ENCODE measurements at places on chromosomes 6 and 20. TPM values are rescaled to one million over a fixed set of nuclear protein-coding genes. Genes with fewer than 3 reads are reported as not detected.

The TREML2 gene
- 0.47 TPM for total RNA-seq

GRCh38 chr6:36698196-36698595 lies 570 bp downstream of the RAB44 start:
- no peak for ATAC-seq

DNA sequence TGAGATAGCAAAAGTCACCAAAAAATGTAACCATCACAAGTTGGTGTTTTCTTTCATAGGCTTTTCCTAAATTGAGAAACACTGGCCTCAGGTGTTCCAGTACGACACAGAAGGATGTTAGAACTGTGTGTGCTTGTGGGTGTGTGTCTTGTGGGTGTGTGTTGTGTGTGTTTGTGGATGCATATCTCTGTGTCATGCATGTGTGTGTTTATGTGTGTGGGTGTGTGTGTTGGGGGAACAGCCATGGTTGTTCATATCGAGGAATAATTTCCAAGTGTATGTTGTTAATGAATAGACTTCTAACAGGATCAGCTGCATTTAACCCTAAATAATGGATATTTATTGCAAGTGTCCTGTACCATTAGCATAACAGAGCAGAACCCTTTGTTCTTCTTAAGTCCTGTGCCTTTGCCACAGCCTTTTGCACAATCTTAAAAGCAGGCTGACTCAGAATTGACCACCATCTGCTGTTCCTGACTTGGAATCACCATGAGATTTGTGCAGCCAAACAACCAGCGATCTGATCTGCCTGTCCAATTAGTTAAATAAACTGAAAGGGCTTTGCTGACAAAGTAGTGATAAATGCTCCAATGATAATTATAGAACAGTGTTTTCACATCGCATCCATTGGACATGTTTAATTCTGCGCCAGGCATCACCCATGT lies 7.6 kb downstream of the CD93 start:
- ATAC-seq = peak; percentile 88

DNA sequence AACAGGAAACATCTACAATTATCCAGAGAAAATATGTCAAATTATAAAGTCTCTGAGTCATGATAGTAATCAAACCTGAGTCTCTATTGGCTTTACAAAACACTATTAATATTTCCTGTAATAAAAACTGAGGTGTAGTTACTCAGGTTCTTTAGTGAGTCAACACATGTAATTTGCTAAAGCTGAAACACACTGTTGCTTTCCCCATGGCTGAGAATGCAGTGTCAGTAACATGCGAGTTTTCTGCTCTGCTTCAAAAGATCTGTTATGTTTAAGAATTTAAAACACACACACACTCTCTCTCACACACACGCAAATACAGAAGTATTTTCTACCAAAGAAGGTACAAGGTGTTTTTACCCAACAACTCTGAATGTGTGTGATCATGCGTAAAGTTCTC lies 38.6 kb downstream of the ATXN1 start:
- no peak for ATAC-seq

The BCAS1 gene
- 0.52 TPM for total RNA-seq

The AGER gene
- 1.4 TPM for total RNA-seq

GRCh38 chr6:168333039-168333438 lies 13.5 kb upstream of the DACT2 start:
- no peak for ATAC-seq

The LAMA4 gene
- 86.5 TPM for total RNA-seq

The OLIG3 gene
- total RNA-seq = 0.52 TPM

GRCh38 chr6:130107710-130108109 lies 89.3 kb downstream of the L3MBTL3 start:
- ATAC-seq = no peak

DNA sequence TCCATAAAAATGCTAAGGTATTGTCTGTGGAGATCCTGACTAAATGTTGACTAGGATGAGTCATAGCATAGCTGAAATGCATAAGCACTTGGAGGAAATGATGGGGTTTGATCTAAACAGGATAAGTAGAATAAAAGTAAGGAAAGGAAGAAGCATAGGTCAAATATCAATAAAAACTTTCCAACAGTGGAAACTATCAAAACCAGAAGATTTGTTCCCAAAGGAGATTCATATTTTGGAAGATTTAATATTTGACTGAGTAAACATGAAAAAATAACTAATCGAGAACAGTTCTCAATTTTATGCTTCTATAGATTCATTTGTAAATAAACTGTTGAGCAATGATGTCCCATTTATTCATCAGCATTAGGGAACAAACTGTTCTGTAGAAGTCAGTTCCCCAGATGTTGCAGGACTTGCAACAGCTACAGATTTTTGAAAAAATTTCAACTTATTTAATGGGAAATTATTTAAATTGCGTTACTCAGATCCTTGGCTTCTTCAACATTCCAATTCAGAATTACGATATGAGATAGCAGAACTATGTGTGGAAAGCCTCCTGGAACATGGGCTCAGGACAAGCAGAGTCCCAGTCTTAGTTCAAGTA lies 133.7 kb upstream of the TBX18 start:
- no peak for ATAC-seq

DNA sequence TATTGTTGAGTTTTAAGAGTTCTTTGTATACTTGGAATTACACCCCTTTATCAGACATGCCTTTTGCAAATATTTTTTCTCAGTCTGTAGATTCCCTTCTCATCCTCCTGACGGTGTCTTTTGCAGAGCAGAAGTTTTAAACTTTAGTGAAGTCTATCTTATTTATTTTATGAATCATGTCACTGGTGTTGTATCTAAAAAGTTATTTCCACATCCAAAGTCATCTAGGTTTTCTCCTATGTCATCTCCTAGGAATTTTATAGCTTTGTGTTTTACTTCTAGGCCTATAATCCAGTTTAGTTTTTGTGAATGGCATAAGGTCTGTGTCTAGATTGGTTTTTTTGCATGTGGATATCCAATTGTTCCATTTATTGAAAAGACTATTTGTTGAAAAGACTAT lies 271.3 kb downstream of the KIF16B start:
- ATAC-seq = no peak

DNA sequence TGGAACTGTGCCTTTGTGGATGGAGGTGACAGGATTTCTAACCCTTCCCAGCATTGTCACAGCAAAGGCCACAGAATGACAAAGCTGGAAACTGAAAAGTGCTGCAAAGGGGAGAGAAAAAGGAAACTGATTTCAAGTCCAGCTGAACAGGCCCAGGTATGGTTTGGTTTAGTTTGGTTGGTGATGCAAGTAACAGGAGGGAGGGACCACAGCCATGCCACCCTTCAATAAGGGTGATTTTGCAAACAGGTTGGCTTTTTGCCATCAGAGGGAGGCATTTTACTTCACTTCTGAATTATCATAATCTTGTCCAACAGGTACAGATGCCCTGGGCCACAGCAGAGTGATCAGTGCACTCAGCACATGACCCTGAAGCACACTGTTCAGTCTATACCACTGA lies 6.6 kb downstream of the FITM2 start:
- ATAC-seq = no peak

- no peak for ATAC-seq
Measured at GRCh38 chr20:51043811-51044210, 20.9 kb upstream of the KCNG1 start.

DNA sequence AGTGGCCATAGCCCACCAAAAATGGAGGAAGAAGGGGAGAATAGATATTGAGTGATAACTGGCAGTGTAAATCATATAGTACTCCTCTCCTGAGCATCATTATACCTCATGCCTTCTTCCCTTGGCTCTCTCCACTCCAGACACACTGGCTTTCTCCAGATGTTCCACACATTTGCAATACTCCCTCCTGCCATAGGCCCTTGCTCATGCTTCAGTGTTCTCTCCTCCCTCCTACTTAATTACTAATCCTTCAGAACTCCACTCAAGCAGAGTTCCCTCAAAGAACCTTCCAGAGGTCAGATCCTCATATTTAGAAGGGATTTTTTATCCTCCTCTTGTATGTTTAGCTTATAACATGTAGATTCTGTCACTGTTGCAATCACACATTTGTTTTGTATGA lies 279.5 kb upstream of the SUPT3H start:
- no peak for ATAC-seq

DNA sequence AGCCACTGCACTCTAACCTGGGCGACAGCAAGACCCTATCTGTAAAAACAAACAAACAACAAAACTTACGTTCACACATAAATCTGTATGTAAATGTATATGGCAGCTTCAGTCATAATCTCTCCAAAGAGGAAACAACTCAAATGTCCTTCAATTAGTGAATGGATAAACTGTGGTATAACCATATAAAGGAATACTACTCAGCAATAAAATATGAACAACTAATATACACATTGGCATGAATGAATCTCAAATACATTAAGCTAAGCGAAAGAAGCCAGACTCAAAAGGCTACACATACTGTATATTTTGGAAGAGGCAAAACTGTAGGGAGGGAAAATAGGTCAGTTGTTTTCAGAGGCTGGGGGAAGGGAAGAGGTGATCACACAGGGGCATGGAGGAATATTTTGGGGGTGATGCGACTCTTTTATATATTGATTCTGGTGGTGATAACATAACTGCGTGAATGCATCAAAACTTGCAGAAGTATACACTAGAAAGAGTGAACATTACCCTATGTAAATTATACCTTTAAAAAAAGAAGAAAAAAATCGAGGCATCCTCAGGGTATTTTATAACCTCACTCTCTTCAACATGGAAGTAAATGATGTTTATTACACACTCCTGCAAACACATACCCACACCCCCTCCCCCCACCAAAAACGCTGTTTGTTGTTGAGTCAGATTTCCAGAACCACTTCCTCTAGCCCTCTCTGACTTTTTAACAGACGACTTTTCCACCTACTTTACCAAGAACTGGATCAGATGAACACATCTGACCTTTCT lies 115.2 kb upstream of the RNF24 start:
- ATAC-seq = no peak

GRCh38 chr6:149337320-149337719 lies 19.8 kb downstream of the TAB2 start:
- ATAC-seq = no peak

DNA sequence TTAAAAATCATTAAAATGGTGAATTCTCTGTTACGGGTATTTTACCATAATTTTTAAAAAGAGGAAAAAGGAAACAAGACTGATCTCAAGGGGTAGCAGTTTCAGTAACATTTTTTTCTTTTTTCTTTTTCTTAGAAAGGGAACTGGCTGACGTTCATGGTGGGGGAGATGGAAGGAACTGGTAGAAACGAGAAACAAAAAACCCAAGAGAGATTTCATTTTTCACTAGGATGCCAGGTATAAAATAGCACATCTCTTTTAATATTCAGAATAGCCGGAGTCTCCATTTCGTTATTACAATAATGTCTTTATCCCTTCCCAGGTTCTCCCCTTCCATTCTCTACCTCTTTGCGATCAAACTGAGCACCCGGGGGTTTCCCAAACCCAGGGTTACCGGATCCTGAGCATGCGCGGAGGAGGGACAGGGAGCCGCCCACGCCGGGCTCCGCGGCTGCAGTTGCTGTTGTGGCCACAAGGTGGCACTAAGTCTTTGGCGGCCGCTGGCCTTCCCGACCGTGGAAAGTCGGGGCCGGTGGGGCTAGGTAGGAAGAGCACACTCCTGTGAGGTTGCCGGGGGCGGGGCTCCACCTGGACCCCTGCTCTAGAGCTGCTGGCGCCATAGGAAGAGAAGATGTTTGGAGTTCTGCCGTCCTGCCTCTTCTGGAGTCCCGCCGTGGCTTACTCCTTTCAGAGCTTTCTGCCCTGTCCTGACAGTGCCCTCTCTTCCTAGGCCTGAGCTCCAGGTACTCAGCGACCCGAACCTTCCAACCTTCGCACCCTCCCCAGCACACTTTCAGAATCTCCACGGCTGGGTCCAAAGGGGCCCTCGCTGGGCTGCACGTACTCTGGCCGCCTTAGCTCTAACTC lies 146.8 kb downstream of the SH3BGRL2 start:
- peak; percentile 77 for ATAC-seq

Data from motor neuron (in vitro differentiated cells).